Activated CD8-positive, alpha-beta memory T cell treated with anti-CD3 and anti-CD28 coated beads for 1 hour (primary cell): ENCODE measurements at places on chromosomes 12 and 14.

- no peak for DNase-seq
Measured at GRCh38 chr14:52031781-52032180, 37.1 kb downstream of the NID2 start.

DNA sequence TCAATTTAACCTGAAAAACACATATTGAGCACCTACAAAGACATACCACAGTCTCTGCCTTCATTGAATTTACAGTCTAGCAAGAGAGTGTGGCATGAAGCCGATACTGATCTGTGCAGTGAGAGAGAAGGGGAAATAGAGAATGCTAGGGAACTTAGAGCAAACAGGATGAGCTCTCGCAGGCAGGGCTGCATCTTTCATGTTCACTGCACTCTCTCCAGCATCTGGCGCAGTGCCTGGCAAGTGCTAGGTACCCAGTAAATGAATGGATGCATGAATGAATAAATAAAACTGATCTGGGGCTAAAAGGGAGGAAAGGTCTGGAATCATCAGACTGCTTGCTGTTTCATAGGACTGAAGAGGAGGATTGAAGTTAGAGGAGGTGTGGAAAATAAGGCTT lies 256.5 kb upstream of the NPAS3 start:
- no peak for DNase-seq

- DNase-seq: no peak
Measured at GRCh38 chr12:1934068-1934467, 15.6 kb upstream of the CACNA2D4 start.

- no peak for DNase-seq
Measured at GRCh38 chr14:99321955-99322730, 50.1 kb upstream of the BCL11B start.

DNA sequence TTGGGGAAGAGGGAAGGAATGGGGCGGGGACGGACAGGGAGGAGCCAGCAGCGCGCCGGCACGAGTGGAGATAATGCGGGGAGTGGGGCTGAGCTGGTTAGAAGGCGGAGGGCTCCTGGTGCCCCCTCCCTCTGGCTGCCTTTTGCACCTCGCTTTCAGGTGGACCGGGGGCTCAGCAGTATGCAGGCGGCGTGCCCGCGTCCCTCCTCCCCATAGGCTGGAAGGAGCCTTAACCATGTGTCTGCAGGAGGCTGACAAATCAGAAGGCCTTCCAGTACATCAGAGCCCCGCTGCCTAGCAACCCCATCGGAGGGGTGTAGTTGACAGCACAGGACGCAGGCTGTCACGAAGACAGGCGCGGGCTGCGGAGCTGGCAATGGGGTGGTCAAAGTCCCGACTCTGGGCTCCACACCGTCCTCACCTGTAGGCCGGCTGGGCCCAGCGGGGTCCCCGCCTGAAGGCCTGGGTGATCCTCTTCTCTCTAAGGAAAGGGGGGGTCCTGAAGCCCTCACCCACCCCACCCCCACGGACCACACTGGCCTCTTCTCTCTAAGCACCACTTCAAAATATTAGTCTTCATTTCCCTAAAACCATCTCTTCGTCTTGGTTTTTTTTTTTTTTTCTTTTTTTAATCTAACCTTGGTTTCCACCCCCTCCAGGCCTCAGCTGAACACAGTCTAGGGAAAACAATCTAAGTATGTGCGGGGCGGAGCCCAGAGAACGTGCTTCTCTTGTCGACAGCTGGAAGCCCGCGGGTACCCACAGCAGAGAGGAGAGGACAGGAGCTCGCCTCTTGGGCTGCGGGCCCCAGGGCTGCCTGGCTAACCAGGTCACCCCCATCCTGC lies 44.5 kb downstream of the KDM2B start:
- DNase-seq: peak; percentile 56

DNA sequence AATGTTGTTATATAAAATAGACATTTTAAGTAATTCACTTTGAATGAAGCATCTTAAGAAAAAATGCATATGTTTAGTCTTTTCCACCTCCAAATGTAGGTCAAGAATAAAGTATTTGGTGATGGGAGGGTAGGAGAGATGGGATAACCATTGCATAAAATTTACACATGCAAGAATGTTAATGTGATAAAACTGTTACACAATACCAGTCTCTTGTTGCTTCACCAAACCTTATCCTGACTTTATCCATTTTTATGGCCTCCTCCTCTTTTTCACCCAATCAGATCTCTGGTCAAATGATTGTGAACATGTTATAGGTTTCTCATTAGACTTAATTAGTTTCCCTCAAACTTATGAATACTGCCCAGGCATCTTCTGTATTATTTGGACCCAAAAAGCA lies 994.5 kb upstream of the FLRT2 start:
- DNase-seq: no peak

GRCh38 chr12:110284597-110284996 lies 3.5 kb downstream of the ATP2A2 start:
- DNase-seq: no peak

DNA sequence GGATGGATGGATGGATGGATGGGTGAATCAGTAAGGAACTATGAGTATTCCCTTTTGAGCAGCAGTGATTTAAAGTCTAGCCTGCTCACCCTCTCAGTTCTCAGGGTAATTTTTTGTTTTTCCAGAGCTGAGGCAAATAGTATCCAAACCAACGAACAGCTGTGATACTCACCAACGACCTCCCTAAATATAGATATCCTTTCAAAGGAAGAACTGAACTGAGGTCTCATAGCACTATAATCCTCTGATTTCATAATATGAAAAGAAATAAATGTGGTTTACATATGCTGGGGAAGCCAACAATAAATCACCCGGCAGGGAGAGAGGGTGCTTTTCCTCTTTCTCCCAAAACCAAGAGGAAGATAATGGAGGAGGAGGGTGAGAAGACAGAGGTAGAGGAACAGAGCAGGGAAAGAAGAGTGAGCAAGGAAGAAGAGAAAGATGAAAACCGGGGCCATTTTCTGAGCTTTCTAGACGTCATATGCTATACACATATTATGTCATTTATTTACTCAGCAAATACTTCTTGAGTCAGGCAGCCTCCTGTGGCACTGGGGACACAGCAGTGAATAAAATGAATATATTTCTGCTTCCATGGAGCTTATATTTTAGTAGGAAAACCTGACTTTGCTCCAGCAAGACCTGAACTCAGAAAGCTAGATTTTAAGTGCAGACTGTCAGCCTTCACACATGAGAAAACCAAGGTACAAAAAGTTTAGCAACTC lies 710.7 kb upstream of the TBX3 start:
- no peak for DNase-seq

DNA sequence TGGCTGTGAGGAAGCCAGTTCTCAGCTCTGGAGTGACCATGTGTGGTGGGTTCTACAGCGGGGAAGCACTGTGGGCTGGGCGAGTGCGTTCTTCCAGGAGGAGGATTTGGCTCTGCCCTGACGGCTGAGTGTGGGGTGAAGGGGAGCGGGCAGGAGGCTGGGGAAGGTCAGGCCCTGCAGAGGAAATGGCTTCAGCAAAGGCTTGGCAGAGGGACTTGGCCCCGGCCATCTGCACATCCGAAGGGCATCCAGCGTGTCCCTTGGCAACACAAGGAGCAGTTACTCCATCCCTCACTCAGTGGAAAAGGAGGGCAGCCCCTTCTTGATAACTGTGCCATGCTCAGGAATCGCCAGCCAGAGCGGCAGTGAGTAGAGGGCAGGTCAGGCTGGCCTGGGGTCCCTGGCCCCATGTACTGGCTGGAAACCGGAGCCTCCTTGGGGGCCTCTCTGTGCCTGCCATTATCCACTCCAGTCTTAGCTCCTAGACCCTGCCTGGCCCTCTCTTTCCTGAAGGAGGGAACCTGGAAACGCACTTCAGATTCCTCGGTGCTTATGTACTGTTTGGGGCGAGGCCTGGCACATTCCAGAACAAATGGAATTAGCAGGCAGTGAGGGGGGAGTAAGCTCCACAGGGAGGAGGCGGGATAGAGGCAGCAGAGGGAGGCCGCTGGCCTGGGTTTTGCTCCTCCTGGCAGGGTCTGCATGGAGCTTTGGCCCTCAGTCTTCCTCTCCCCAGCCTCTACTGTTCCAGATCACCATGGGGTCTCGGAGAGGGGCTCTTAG lies 133.6 kb upstream of the NCOR2 start:
- DNase-seq: no peak

GRCh38 chr12:21165048-21165447 lies 34.1 kb downstream of the SLCO1B1 start:
- no peak for DNase-seq

- DNase-seq: no peak
Measured at GRCh38 chr12:24075650-24076049, 126.2 kb upstream of the SOX5 start.

GRCh38 chr12:5429741-5430557 lies 2.0 kb upstream of the NTF3 start:
- no peak for DNase-seq

GRCh38 chr12:55024575-55024974 lies 4.8 kb downstream of the NEUROD4 start:
- no peak for DNase-seq

DNA sequence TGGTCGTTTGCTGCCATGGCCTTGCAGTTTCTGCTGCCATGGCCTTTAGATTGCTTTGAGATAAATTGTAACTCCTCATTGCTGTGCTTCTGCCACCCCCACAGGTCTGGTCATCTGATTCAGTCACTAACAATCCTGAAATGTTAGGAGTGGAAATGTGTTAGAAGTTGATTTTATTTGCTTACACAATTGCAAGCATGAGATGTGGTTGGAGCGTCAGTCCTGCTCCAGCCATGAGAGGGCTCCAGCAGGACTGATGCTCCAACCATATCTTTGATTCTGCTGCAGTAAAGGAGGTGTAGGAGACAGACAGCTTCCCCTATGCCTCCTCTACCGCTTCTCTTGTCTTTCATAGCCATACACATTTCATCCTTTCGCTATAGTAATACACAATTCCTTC lies 226.8 kb upstream of the RGS6 start:
- no peak for DNase-seq

GRCh38 chr12:120091371-120092090 lies 25.0 kb downstream of the RAB35 start:
- DNase-seq: no peak

GRCh38 chr14:77965919-77966435 lies 166.1 kb downstream of the ADCK1 start:
- DNase-seq: no peak

- DNase-seq: no peak
Measured at GRCh38 chr12:48978291-48978740, at the start of gene WNT1. TSS of gene WNT1 (plus strand) at chr12:48978322. CDS start at chr12:48978651, 329 bp downstream.

DNA sequence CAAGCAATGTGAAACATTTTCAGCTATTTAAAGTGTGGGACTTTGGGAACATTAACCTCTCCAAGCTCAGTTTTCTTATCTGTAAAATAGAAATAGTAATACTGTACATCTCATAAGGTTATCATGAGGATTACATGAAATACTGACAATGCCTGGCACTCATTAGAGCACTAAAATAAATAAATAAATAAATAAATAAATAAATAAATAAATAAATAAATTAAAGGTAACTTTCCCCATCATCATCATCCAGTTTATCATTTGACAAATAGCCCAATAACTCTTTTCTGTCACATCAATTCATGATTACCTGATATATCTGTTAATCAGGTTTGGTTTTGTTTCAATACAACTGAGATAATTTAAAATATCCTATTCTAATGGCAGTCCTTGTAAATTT lies 48.5 kb downstream of the EFCAB11 start:
- no peak for DNase-seq

DNA sequence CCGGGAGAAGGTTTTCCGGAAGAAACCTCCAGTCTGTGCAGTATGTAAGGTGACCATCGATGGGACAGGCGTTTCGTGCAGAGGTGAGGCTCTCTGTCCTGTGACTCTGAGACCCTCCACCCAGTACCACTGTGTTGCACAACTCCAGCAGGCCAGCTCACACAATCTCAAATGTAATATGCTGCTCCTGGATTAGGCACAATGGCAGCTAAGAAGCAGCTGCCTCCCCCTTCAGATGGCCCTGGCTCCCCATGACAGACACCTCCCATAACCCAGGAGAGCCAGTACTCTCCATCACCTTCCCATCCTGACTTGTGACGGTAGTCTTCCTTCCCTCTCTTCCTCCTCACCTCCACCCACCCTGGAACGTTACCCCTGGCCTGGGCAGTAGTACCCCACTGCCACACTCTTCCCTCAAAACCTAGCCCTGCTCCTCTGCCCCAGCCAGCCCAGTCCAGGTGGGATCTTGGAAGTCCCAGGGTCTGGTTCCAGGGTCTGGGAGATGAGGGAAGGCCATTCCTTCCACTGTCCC lies 2.1 kb downstream of the TNS2 start:
- DNase-seq: no peak

GRCh38 chr12:75738486-75738885 lies 227.1 kb upstream of the KRR1 start:
- no peak for DNase-seq

DNA sequence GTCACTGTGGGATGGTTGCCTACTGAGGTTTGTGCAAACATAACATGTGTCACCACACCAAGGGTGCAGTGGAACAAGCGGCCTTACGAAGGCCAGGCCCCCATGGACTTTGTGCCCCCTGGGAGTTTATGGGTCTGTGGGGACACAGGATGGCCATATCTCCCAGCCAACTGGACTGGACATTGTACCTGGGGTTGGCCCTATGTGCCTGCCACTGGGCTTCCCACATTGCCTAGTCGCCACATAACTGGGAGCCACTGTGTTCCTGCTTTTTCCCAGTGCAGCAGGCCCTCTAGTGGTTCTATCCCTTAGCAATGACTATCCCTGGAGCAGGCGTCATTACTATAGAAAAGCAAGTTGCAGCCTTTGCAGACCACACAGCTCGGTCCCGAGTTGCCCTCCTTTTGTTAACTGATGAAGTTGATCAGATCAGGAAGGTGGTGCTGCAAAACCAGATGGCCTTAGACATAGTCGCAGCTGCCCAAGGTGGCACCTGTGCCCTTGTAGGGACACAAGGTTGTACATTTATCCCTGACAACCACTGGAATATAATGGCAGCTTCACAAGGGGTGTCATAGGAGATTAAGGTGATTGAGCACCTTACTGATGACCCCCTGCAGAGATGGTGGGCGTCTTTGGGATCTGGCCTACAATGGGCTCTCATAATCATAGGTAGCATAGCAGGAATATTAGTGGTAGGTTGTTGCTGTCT lies 15.2 kb upstream of the RNASE12 start:
- DNase-seq: no peak

- no peak for DNase-seq
Measured at GRCh38 chr12:29706311-29706710, 77.4 kb downstream of the TMTC1 start.

GRCh38 chr14:68384335-68384734 lies 408.5 kb downstream of the ZFP36L1 start:
- no peak for DNase-seq
